ENCODE measurements at places on chromosomes 2 and 18.

GRCh38 chr18:63578357-63578958 lies 8.7 kb upstream of the SERPINB13 start:
- DNase-seq = peak; percentile 6

GRCh38 chr2:7450188-7450832 lies 533.1 kb downstream of the RNF144A start:
- no peak for DNase-seq

- no peak for DNase-seq
These were observed 92.4 kb downstream of the PID1 start for GRCh38 chr2:229178706-229179105.

- no peak for DNase-seq
These were observed 372.2 kb downstream of the DSEL start for GRCh38 chr18:67144329-67144728.

- no peak for DNase-seq
These were observed 169.4 kb upstream of the ALKAL2 start for GRCh38 chr2:457262-457661.

- no peak for DNase-seq
These were observed 23.7 kb upstream of the TEX51 start for GRCh38 chr2:126874961-126875360.

- DNase-seq = no peak
These were observed 536.6 kb downstream of the LRRTM4 start for GRCh38 chr2:76985387-76986136.

GRCh38 chr18:48752478-48752877 lies 198.3 kb downstream of the SMAD7 start:
- DNase-seq = no peak

GRCh38 chr2:119862127-119862889 lies 102.6 kb downstream of the PTPN4 start:
- no peak for DNase-seq

- no peak for DNase-seq
These were observed 370.3 kb upstream of the LINC00305 start for GRCh38 chr18:64519201-64519600.

- no peak for DNase-seq
These were observed 99.1 kb upstream of the FAM110C start for GRCh38 chr2:145407-145806.

DNA sequence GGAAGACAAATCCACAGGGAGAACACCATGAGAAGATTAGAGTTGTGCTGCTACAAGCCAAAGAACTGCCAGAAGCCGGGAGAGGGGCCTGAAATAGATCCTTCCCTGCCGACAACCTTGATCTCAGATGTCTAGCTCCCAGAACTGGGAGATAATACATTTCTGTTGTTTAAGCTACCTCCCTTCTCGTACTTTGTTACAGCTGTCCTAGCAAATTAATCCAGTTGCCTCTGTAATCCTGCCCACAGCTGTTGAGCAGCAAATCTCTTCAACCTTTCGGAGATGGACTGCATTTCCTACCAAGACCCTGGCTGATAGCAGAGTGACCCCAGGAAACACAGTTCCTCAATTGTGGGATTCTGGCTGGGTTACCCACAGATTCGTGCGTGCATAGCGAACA lies 2.6 kb upstream of the TBC1D8 start:
- no peak for DNase-seq

GRCh38 chr2:240277807-240278522 lies 137.5 kb upstream of the OTOS start:
- no peak for DNase-seq

- no peak for DNase-seq
These were observed 4.7 kb downstream of the SNORC start for GRCh38 chr2:232874677-232875223.

DNA sequence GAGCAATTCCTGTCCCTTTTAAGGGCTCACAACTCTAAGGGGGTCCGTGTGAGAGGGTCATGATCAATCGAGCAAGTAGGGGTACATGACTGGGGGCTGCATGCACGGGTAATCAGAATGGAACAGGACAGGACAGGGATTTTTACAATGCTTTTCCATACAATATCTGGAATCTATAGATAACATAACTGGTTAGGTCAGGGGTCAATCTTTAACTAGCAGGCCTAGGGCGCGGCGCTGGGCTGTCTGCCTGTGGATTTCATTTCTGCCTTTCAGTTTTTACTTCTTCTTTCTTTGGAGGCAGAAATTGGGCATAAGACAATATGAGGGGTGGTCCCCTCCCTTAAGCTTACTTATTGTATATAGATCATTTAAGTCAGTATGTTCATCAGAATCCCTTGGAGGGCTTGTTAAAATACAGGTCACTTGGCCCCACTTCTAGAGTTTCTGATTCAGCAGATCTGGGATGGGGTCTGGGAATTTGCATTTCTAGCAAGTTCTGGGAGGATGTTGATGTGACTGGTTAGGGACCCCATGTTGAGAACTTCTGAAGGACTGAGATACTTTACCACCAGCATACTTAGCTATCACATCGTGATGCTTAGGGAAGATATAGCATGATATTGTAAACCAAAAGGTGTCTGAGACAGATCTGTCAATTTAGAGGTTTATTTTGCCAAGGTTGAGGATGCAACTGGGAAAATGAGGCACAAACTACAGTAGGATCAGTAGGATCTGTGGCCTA lies 2.8 kb upstream of the INPP4A start:
- no peak for DNase-seq

DNA sequence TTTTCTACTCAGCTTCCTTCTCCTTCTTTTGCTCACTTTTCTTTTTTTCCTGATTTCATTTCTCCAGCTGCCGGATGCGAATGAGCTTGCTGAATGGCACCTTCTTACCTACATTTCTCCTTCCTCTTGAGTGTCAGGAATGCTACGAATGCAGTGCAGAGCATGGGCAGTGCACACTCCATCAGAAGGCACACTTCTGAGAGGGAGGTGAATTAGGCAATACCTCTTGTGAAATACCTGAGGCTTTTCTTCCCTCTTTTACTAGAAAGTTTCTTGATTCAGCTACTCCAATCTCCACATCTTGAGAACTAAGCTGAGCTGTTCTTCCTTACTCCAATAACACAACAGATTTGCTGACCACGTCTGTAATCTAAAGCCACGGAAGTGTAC lies 51.1 kb downstream of the PLEKHM3 start:
- DNase-seq = no peak

- DNase-seq = no peak
These were observed 78.6 kb downstream of the EFEMP1 start for GRCh38 chr2:55844986-55845385.

DNA sequence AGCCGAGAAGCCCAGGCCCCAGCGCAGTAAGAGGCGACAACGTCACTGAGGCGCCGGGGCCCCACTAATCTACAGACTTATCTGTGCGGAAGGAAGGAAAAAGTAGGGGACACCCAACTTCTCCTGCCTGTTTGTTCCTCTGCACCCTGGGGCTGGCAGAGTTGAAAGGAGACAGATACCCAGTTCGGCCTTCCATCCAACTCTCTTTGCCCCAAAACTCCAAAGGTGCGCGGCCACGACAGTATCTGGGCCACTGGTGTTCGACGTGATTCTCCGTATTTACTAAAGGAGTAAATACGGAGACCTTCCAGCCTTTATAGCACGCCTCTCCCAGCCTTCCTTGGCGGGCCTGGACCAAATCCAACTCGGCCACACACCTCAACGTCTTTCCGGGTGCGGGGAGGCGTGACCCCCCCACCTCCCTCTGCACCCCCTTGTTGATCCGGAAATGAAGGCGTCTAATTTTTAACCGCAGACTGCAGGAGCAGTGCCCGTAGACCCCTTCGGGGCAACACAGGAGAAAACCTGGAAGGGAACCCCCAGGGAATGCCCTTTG lies 1.6 kb downstream of the SMAD7 start:
- DNase-seq = no peak

DNA sequence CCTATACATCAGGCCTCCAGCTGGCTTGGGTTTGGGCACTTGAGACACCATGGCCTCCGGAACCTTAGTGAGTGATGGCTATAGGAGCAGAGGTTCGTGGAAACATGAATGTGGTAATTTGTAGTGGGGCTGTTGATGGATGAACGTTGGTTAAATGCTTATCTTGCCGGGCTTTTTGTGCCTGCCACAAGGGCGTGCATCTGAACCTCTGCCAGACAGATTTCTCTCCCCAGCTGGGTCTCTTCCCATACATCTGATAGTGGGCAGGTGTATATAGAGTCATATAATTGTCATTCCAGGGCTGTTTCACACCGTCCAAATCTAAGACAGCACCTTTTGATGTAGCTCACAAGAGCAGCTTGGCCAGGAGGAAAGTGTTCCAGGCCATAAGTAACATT lies 14.7 kb downstream of the LAMA3 start:
- no peak for DNase-seq

DNA sequence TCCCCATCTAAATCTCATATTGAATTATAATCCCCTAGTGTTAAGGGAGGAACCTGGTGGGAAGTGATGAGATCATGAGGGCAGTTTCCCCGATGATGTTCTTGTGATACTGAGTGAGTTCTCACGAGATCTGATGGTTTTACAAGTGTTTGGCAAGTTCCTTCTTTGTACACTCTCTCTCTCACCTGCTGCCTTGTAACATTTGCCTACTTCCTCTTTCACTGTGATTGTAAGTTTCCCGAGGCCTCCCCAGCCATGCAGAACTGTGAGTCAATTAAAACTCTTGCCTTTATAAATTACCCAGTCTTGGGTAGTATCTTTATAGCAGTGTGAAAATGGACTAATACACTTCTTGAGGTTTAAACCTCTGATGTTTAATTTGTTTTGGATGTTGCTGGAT lies 177.5 kb downstream of the CD8B2 start:
- no peak for DNase-seq

DNA sequence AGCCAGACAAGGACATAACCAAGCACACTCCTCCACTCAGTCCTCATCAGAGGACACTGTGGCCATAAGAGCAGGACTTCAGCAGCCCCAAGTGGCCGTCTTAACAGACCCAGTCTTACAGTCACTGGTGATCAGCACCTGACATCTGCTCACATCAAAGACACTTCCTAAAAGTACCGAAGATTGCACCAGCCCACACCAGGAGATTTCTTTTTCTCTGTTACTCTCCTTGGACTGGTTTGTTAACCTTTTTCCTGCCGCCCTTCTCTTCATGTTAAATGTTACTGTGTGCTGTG lies 44.1 kb downstream of the MRPS5 start:
- no peak for DNase-seq

DNA sequence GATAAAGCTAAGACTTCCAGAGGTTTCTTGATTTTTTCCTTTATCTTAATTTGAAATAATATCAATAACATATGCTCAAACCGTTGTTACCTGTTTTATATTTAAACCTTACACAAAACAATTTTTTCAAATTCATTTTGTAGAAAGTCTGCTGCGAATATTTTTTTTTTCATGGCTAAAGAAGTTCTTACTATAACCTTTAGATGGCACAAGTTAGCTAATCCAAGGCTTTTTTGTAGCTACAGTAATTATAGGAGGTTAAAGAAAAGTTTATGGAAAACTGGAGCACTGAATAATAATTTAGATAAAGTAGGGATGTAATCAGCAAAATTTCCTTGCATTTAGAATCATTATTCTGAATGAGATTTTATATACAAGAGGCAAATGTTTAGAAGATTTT lies 78.0 kb upstream of the PNPT1 start:
- DNase-seq = no peak

GRCh38 chr18:46037512-46038305 lies 34.4 kb downstream of the PSTPIP2 start:
- no peak for DNase-seq

- DNase-seq = no peak
These were observed 3.6 kb upstream of the RUFY4 start for GRCh38 chr2:218065239-218066006.

- no peak for DNase-seq
These were observed 89.8 kb upstream of the KCNH7 start for GRCh38 chr2:162928356-162928755.

DNA sequence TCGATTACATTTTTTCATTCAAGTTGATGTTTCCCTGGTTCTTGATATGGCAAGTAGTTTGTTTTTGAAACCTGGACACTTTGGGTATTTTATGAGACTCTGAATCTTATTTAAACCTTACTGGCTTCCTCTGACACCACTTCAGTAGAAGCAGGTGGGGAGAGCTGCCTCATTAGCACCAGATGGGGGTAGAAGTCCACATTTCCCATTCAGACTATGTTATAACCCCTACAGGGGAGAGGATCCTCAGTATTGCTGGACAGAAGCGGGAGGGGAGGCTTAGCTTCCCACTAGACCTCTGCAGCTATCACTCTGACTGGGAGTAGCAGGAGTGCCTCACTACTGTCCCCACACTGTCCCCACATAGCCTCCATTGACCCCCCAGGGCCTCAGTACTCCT lies 145.3 kb upstream of the SLC35G4 start:
- DNase-seq = no peak

DNA sequence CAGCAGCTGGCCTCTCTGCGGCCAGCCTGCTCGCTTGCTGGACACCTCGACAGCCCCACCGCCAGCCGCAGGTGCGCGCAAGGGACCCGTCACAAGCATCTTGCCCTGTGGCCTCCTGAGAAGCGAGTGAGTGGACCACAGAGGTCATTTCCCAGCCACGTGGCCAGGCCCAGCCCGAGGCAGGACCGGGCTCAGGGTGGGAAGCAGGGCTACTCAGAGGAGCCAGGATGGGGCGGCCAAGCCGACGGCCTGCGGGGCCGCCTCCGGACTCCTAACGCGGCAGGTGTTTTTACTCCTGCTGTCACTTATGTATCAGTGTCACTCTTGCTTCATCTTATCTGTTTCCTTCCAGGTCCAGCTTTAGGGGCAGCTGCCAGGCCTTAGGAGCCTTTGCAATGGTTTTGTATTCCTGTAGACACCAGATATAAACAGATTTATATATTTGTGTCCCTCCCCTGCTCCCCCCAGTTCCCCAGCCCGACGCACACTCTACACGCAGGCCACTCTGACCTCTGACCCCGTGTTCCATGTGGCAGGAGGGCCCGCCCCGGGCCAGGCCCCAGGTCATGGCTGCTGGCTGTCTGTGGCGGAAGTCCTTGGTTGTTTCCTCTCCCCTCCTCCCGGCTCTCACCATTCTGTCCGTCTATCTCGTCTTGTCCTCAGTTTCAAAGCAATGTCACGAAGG lies 236.4 kb downstream of the ATAD2B start:
- no peak for DNase-seq

- no peak for DNase-seq
These were observed 5.3 kb upstream of the SP3 start for GRCh38 chr2:173970516-173970924.

Measured in non-pigmented ciliary epithelial cell (primary cell).